ENCODE measurements at places on chromosomes 7 and 10.

GRCh38 chr10:68796605-68797004 is 30.7 kb upstream of the STOX1 start:
- DNase-seq: no peak

GRCh38 chr7:106841896-106842390 is 23.1 kb upstream of the PIK3CG start:
- no peak for DNase-seq

GRCh38 chr10:110562348-110562747 is 5.1 kb upstream of the SMC3 start:
- DNase-seq: no peak

GRCh38 chr10:115052226-115052625 is 40.9 kb upstream of the ATRNL1 start:
- no peak for DNase-seq

GRCh38 chr7:97847791-97848190 is 24.4 kb downstream of the ASNS start:
- no peak for DNase-seq

GRCh38 chr7:13057462-13058200 is 370.2 kb downstream of the ARL4A start:
- no peak for DNase-seq

- no peak for DNase-seq
These were observed 16.6 kb downstream of the ACBD5 start for GRCh38 chr10:27223964-27224363.

GRCh38 chr7:112183266-112183665 is 22.9 kb downstream of the DOCK4 start:
- no peak for DNase-seq

DNA sequence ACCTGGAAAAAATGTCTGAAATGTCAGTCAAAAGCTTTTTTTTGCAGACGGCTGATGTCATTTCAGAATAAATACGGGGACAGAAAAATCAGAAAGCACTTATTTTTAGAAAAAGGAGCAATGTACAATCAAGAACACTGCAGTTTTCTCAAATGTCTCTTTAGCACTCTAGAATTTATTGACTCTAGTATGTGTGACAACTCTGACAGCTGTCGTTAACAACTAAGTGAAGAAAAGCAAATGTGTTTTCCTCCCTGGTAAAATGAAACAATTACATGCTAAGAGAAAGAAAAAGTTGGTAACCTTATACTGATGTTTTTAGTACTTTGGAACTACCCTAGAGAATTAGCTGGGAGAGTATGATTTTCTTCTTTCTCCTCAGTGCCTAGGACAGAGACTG is 497.4 kb downstream of the GRM8 start:
- DNase-seq: no peak

GRCh38 chr7:97446361-97446760 is 285.5 kb upstream of the TAC1 start:
- DNase-seq: no peak

DNA sequence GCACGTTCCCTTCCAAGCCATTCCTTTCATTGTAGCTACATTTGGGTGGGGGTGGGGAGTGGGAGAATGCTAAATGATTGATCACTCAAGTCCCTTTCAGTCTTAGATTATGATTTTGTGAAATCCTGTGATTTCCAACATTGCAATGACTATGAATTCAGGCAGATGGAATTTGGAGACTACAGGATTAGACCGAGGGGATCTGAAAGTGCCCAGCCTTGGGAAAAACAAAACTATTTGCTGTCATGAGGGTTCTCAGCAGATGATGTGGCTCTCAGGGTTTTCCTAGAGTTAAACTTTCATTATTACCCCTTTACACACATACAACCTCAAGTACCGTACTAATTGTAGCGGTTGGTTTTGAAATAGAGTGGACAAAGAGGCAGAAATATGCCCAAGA is 4.7 kb downstream of the MACROH2A2 start:
- DNase-seq: no peak

DNA sequence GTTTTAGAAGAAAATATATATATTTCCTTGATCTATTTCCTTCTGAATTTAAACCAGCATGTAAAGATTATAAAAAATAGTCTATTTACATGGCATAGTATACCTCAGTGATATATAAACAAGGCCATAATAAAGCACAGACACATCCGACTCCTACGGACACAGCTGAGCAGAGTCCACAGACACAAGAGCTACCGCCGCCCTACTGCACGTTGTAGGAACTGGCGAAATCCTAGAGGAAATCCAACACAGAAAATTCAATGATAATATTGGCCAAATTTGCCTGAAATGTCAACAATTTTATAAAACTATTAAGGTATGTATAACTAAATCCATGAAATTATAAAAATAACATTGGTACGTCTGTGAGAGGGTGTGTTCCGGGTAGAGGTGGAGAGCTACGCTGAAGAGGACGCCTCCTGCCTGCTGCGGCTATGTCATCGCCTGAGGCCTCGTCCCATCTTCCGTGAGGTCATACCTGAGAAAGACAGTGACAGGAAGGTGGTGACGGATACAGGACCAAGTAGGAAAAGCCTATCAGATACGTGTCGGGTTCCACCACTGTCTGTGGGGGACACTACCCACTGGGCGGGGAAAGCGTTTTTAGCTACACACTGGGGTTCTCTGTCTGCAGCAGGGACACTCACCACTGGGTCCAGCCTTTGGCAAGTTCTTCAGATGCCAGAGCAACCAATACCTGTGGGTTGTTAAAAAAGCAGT is 29.3 kb upstream of the NCAPG2 start:
- DNase-seq: no peak

DNA sequence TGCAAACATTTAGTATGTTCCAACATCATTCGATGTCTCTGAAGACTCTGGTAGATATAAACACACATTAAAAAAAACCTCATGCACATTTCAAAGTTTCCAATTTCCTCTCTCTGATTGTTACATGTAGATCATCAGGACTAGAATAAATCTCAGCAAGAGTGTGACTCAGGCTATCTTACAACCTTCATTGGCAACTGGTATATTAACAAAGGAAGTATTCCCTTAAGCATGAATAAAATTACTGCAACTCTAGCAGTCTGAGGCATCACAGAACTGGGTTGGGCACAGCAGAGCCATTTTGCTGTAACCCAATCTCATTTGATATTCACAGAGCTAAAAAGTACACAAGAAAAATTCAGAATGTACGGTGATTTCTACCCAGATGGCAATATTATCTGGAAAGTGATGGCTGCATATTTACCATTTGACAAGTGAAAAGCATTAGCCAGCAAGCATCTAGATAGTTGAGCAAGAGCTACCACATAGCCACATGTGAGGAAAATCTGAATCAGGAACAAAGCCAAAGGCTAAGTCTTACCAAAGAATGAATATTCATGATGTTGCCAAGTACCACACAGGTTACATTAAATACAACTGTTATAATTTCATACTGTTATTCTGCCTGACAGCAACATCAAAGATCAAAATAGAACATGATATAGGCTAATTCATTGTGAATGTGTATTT is 232.2 kb downstream of the CRPPA start:
- DNase-seq: no peak

DNA sequence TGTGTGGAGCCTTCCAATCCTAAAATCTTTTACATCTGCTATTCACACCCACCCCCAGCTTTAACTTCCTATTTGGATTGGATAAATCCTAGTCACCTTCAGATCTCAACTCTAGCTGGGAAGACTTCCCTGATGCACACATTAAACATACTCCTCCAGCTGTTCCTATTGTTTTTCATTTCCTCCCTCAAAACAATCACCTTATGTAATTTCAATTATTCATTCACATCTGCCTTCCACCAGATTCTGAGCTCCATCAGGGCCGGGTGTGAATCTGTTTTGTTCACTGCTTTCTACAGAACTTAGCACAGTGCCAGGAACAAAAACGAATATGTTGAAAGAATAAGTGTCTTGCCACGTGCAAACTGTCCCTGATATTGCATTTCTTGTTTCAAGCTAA is 497.4 kb downstream of the PLXDC2 start:
- no peak for DNase-seq

DNA sequence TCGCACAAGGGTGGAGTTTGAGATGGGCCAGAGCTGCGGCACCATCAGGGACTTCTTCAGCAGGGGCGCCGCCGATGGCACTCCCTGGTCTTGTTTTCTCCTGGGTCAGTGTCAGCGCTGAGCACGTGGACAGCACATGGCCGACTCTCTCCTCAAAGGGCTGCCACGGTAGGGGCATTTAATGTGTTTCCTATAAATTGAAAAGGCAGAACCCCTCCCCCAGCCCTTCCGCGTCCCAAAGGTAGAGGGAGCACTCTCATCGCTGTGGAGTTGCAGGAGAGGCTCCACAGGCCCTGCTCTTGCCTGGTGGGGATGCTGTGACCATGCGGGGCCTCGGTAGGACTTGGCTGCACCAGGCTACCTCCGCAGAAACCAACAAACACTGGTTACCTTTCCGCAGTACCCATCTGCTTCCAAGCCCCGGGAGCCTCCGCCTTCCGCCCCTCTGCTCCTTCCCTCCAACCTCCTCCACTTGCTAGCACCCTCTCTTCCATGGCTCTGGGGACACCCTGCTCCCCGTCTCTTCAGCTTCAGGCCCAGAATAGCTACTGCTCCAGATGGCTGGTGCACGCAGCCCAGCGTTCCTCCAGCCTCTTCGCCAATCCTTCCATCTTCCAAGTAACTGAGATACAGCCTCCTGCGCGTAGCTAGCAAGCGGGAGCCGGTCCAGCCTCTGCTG is 166.3 kb upstream of the ADCY1 start:
- DNase-seq: no peak

DNA sequence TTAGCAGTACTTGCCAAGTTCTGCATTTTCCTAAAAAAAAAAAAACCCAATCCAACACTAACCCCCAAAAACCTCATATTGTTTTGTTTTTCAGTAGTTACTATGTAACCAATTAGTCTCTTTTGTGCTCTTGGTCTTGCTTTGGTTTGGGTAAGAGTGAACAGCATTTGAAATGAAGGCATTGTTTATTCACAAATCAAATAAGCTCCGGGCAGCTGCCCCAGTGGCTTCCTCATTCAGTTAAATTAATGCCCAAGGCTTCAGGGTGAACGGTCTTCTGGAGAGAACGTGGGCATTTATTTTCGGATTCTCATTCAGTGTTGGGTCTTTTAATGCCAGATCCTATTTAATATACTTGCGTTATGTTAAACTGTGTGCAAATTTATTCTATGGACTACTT is 108.7 kb downstream of the GFRA1 start:
- no peak for DNase-seq

DNA sequence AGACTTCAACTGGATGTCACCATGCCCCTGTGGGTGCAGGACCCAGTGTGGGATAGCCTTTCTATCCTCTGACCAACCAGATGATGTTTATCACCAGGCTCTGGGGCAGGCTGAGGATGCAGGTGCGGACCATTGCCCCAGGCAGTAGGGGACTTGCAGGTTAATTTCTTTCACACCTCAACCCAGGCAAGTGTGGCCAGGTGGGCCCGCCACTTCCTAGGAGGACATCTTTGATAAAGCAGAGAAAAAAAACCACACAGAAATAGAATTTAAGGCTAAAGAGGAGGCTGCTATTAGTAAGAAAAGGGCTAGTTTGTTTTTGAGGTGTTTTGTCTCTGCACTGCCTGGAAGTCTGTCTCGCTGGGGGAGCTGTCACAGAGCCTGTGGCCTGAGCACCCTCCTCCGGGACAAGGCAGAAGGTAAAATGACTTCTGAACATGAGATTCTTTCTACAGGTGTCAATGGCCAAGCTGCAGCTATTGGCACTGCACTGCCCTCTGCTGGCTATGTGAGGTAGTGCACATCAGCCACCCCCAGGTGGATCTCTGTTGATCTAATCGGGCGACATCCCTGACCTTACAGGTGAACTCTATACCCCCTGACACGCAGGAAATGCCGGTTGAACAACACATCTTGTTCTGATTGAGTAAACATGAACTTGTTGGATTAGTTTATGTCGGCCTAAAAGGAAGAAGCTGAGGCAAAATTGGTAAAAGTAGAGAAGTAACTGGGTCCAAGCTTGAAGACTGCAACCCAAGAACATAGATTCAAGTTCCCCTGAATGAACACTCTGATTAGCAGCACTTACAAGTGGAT is 21.0 kb downstream of the UPP1 start:
- DNase-seq: peak; percentile 71

- DNase-seq: no peak
These were observed 40.3 kb upstream of the MXI1 start for GRCh38 chr10:110167149-110167548.

GRCh38 chr7:119684763-119685162 is 588.2 kb upstream of the KCND2 start:
- DNase-seq: no peak

DNA sequence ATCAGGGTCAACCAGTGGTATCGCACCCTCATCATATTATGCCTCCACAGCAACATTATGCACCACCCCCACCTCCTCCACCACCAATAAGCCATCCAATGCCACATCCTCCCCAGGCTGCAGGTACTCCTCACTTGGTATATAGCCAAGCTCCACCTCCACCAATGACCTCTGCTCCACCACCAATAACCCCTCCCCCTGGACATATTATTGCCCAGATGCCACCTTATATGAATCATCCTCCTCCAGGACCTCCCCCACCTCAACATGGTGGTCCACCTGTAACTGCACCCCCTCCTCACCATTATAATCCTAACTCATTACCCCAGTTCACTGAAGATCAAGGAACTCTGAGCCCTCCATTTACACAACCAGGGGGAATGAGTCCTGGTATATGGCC is 14.7 kb downstream of the CBLL1 start:
- DNase-seq: no peak

DNA sequence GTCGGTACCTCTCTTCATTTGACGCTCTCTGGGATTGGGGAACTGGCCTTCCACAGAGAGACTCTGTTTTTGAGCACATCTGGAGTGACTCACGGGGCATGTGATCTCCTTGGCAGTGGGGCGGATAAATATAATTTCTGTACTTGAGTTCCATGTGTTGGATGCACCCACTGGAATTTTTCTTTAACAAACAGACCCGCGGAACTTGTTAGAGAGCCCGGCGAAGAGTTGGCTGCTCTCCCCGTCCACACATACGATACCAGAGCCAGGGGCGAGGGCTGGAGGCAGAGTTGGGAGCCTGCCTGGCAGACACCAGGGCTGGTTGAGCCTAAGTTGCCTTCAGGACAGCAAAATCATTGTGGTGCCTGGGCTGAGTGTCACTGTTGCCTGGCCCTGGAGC is at the start of gene FAM180A:
Gene FAM180A (minus strand): TSS at position 44 of the 400 bp plus-strand sequence. CDS start 233 bp downstream, outside the sequence.
- peak; percentile 74 for DNase-seq

GRCh38 chr10:97596101-97597082 is 6.9 kb downstream of the C10orf62 start:
- no peak for DNase-seq

- DNase-seq: no peak
These were observed 24.7 kb downstream of the AFAP1L2 start for GRCh38 chr10:114379631-114380041.

- DNase-seq: no peak
These were observed 233.1 kb upstream of the FERD3L start for GRCh38 chr7:19378345-19378714.

GRCh38 chr7:116984917-116985316 is 31.6 kb downstream of the ST7 start:
- DNase-seq: no peak

GRCh38 chr10:110471566-110472139 is 26.1 kb upstream of the DUSP5 start:
- DNase-seq: no peak

GRCh38 chr7:3914051-3914775 is 613.2 kb downstream of the SDK1 start:
- no peak for DNase-seq

GRCh38 chr7:815284-816216 is 16.7 kb upstream of the SUN1 start:
- no peak for DNase-seq

GRCh38 chr7:55558962-55559920 is 13.1 kb downstream of the VOPP1 start:
- no peak for DNase-seq

GRCh38 chr10:106980495-106981451 is 183.7 kb downstream of the SORCS1 start:
- DNase-seq: no peak
